Hematopoietic multipotent progenitor cell (in vitro differentiated cells): ENCODE measurements at places on chromosomes 6 and 20.

DNA sequence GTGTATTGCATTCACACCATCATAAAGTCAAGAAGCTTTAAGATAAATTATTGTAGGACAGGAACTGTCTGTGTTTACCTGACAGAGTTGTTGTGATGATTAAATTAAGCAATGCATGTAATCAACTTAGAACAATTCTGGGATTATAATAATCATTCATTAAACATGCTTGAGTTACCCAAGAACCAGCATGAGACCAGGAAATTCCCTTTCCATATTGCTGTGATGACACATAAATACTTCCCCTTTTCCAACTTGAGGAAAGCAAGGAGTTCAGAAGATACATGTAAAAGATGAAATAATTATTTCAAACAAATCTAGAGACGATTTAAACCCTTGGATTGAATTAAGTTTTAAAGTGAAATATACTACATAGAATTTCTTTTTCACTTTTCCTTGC lies 404.4 kb downstream of the GJA1 start:
- DNase-seq = no peak

- no peak for DNase-seq
Measured at GRCh38 chr6:136359851-136360250, 70.2 kb upstream of the BCLAF1 start.

DNA sequence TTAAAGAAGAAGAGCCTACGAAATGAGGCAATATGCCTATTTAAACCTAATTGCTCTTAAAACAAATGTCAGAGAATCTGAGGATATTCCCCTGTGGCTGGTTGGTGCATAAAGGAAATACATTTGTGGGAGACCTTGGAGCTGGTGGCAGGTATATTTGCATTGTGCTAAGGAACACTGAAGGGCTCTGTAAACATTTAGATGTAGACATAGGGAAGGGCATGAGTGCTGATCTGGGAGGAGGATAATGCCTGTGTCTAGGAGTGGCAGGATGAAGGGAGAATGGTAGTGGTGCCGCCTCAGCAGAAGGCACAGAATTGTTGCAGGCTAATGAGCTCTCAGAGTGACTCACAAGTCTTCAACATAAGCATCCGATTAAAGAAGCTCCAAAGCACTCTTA lies 85.8 kb downstream of the CD164 start:
- no peak for DNase-seq

DNA sequence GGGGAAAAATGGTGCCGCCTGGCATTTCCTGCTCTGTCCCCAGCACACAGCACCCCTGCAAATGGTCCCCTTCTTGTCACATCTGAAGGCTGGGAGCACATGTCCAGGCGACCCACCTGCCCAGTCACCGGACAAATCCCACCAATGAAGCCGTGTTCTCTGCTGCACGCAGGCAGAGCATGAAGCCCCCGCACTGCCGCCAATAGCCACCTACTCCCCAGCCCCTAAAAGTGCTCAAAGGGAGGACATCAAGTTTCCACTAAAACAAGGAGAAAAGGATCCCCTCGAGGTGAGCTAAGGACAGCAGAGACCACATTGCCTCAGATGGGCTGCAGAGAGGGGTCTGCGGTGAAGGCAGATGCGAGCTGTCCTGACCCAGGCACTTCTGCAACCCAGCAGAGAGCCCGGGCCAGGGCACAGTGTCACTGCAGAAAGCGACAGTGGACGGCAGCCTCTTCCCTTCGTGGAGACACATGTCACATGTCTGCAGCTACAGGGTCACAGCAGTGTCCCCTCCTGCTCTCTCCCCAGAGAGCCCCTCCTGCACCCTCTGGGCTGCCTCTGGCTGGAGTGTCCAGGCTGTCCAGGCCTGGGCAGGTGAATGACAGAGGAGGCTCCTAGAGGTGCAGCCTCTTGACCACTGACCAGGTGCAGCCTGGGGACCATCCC lies 221.5 kb downstream of the PREX1 start:
- no peak for DNase-seq

DNA sequence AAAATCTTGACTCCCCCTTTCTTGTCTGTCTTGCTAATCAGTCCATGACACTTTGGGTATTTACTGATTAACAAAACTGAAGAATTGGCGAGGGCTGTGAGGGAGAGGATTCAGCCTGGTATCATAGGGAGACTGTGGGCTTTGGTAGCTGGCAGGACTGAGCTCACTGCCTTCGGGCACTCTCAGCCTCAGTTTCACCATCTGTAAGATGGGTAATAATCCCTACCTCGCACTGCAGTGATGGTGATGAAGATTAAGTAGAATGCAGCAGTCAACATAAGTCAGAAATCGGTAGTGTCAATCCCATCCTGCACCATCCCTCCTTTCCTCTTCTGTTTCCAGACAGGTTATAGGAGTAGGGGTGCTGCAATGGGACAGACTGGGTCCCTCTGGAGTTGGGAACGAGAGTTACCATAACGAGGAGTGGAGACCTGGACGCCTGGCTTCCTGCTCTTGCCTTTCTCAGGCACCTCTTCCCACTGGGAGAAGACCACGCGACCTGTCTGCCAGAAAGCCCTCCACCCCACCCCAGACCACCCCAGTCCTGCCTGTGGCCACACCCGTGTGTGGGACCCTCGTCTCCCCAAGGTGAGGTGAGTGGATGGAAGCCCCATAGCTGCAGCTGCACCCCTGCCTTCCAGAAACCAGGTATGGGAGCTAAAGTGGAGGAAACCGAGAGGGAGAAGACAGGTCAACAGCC lies 99.1 kb downstream of the SNX5 start:
- DNase-seq = no peak

- no peak for DNase-seq
Measured at GRCh38 chr6:142841915-142842314, 103.1 kb downstream of the HIVEP2 start.

- peak; percentile 83 for DNase-seq
Measured at GRCh38 chr6:53244958-53245357, 96.3 kb upstream of the GCM1 start.

GRCh38 chr6:30325150-30325872 lies 1.4 kb upstream of the TRIM39 start:
- DNase-seq = peak; percentile 66

GRCh38 chr6:15901141-15902115 lies 227.5 kb upstream of the MYLIP start:
- no peak for DNase-seq

- DNase-seq = no peak
Measured at GRCh38 chr6:15343490-15344191, 97.8 kb downstream of the JARID2 start.

- no peak for DNase-seq
Measured at GRCh38 chr6:90415178-90415577, 118.5 kb upstream of the BACH2 start.

DNA sequence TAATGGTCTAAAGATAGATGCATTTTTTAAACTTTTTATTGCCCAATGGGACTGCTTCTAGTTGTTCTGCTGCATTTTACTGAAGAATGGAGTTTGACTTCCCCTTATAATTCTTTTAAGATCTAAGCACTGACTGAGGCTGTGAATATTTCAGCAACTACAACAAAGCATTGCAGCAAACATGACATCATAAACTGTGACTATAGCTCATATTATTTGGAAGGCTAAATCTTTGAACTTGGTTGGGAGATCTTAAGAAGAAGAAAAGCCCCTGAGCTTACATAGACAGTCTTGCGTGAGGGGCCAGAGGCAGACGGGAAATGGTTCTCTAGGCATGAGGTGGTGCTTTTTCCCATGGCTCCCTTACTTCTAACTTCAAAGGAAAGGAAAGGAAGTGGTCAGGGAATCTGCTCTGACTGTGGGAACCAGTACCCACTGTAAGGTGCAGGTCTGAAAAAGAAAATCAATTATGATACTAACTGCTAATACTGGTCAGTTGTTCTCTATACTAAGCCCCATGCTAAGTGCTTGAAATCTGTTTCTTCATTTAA lies 14.8 kb downstream of the HEY2 start:
- no peak for DNase-seq

DNA sequence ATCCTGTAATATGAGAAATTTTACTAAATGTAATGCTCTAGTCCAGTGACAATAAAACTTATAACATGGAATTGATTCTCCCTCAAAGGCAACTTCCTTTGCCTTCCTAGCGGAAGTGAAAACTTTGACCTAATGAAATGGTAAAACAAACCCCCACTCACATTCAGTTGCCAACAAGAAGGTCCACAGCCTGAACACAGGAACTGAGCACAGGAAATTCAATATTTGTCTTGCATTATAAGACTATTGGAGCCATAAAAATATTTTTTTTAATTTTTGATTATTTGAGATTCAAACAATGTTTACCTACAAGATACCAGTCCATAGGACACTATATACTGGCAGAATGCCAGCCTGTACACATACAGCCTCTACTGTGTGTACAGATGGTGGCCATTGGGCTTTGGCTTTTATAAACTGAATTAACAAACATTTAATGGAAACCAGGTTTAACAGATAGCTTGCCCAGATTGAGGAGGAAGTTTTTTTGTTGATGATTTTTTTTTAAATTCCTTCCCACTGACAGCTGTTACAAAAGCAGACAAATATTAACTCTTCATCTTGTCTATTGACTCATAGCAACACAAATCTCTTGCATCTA lies 481.5 kb upstream of the JAG1 start:
- DNase-seq = no peak

GRCh38 chr6:67880939-67881705 lies 754.0 kb upstream of the ADGRB3 start:
- no peak for DNase-seq

DNA sequence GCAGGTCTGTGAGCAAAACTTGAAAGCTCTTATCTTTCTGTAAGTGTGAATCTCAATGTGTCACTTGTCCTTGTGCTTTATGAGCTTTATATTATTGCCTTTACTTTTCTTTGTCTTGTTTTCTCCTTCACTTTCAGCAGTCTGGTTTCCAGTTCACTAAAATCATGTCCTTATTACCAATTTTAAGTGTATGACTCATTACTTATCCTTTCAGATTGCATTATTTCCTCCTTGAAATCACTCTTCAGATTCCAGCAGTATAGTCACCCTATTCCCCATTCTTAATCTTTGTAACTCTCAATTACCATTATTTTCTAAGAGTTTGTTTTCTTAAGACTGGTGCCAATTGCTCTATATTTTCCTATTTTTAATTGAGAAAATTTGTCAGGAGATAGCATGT lies 117.4 kb upstream of the GRIK2 start:
- DNase-seq = no peak

GRCh38 chr20:50138120-50138478 lies 15.4 kb downstream of the PEDS1 start:
- DNase-seq = no peak

- peak; percentile 93 for DNase-seq
Measured at GRCh38 chr6:27177485-27178406, 69.8 kb upstream of the PRSS16 start.

DNA sequence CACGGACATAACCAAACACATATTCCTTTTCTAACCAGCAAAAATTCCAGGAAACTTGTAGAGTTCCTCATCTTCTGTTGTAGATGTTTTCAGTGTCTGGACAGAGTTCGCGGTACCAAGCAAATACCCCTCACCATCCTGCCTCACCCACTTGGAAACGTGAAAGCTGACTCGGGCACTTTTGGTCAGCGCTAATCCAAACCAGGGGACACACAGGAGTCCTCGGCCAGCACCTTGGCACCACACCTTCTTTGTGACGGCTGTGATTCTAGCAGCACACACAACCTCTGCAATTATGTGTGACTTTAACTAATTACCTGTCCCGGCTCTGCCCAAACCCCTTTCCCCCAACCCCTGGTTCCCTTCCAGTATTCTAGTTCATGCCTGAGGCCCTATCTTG lies 58.1 kb downstream of the PLAGL1 start:
- no peak for DNase-seq

DNA sequence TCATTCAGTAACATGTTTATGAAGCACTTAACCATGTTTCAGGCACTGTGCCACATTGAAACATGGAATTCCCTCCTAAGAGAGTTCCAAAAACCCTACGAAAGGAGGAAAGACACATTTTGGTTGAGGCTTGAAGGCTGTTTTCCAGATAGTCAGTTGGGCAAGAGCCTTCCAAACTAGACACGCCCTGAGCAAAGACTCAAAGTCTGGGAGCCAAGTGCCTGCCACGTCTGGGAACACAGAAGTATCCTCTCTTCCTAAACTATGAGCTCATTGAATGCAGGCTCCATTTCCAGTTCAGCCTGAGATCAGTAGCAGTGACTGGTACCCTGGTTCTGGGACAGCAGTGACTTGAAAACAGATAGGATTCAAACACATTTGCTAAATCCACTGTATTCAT lies 74.5 kb upstream of the FAM8A1 start:
- DNase-seq = no peak

- no peak for DNase-seq
Measured at GRCh38 chr6:3803627-3804468, 45.3 kb upstream of the FAM50B start.

- peak; percentile 94 for DNase-seq
Measured at GRCh38 chr6:136723780-136724179, 68.5 kb downstream of the MAP3K5 start.

GRCh38 chr6:114272582-114272981 lies 70.2 kb downstream of the HS3ST5 start:
- DNase-seq = no peak

DNA sequence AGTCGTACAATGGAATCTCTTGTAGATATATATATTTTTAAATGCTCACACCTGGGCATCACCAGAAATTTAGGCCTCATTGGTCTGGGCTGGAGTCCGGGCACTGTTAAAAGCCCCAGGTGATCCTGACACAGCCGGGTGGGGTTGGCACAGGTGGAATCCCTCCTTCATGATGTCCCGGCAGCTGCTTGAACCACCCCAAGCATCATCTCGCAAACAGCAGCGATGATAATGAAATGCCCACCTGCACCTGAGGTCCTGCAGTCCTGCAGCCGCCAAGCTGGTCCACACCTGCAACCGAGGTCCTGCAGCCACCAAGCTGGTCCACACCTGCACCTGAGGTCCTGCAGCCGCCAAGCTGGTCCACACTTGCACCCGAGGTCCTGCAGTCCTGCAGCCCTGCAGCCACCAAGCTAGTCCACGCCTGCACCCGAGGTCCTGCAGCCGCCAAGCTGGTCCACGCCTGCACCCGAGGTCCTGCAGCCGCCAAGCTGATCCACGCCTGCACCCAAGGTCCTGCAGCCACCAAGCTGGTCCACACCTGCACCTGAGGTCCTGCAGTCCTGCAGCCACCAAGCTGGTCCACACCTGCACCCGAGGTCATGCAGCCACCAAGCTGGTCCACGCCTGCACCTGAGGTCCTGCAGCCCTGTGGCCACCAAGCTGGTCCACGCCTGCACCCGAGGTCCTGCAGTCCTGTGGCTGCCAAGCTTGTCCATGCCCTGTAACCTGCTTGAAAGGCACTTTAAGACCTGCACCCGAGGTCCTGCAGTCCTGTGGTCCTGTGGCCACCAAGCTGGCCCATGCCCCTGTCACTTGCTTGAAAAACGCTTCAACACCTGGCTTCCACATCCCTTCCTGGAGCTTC lies 261.2 kb downstream of the DLL1 start:
- no peak for DNase-seq

- DNase-seq = no peak
Measured at GRCh38 chr6:71043902-71044301, 87.0 kb upstream of the B3GAT2 start.

DNA sequence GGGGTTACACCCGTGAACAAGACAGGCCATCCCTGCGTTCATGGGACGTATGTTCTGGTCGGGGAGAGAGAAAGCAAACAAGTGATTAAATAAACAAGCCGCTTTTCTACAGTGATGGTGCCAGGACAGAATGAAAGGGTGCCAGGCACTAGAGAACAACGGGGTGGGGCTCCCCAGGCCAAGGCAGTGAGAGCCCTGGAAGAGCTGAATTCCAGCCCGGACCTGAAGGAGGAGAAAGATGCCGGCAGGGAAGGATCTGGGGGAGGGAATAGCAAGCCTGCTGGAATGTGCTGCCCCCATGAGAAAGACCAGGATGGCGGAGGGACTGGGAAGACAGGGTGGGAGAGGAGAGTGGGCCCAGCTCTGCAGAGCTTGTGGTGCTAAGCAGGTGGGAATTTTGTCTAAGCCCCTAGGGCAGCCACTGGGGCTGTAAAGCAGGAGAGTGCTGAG lies 7.5 kb downstream of the SNAI1 start:
- DNase-seq = no peak
